ENCODE measurements at places on chromosomes 4 and X.
A peak's percentile ranks its signal among the peaks of the same experiment; 100 is the strongest.

GRCh38 chr4:55547466-55547770 lies 709 bp upstream of the CLOCK start:
- DNase-seq: no peak

- no peak for DNase-seq
Observed at GRCh38 chr4:105107095-105107856, 39.4 kb upstream of the TET2 start.

GRCh38 chrX:113548308-113549015 lies 707.8 kb upstream of the AMOT start:
- no peak for DNase-seq

DNA sequence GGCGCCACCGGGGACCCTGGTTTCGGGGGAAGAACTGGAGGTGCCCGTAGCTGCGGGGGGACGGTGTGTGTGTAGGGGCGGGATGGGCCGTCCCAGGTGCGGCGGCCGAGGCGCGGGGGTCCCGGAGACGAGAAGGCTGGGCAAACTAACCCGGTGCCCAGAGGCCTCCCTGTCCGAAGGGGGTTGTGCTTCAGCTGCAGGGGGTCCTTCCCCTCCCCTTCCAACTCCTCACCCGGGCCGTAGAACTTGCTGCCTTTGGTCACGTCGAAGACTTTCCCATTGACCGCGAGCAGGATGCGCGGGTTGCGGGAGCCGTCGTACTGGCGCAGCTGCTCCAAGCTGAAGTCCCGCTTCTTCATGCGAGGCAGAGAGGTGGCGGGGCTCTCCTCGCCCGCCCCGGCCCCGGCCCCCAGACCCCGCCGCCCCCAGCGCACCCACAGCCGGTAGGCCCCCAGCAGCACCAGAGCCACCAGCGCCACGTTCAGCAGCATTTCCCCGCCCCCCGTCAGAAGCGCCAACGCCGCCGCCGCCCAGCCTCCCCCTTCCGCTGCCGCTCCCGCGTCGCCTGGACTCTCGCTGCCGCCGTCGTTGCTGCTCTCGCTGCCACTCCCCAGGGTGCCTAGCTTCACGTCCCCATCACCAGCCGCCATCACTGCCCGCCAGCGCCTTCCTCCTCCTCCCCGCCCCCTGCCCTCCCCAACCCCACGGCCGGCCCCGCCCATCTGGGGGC lies at the start of gene PGRMC2:
Gene PGRMC2, minus strand, starts transcription at position 673 of the 730 bp plus-strand sequence. Its CDS starts 23 bp downstream, at position 650.
- peak; percentile 51 for DNase-seq

DNA sequence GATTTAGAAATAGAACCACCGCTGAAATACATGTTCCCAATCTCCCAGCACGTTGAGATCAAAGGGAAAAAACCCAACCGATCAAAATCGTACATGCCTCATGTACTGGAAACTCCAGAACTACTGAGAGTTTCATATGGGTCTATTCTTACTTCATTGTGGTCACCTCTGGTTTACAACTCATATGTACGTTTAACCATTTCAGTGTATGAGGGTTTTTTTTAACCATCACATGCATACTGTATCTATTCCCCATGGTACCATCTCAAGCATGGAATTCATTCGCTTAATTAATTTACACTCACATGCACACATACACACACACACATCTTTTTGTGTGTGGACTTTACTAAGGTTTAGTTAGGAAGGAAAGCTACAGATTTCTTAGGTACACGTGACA lies 46.0 kb upstream of the CLNK start:
- DNase-seq: no peak

GRCh38 chr4:39936565-39937418 lies 40.9 kb downstream of the PDS5A start:
- no peak for DNase-seq

GRCh38 chrX:47179221-47179927 lies 14.3 kb upstream of the UBA1 start:
- DNase-seq: peak; percentile 15

- DNase-seq: no peak
Observed at GRCh38 chr4:118772767-118773428, 63.0 kb downstream of the SEC24D start.

- no peak for DNase-seq
Observed at GRCh38 chr4:153274967-153275366, 69.5 kb upstream of the MND1 start.

- no peak for DNase-seq
Observed at GRCh38 chr4:128009428-128009827, 44.2 kb downstream of the ABHD18 start.

- DNase-seq: peak; percentile 86
Observed at GRCh38 chrX:13051529-13052172, 7.2 kb upstream of the FAM9C start.

GRCh38 chr4:47873877-47874541 lies 36.1 kb upstream of the CORIN start:
- DNase-seq: no peak

GRCh38 chrX:39840581-39841093 lies 257.1 kb downstream of the BCOR start:
- no peak for DNase-seq

GRCh38 chr4:94406668-94407437 lies 44.9 kb upstream of the PDLIM5 start:
- peak; percentile 88 for DNase-seq

- peak; percentile 80 for DNase-seq
Observed at GRCh38 chrX:54182864-54183613, at the start of gene FAM120C. Gene FAM120C, minus strand, starts transcription at chrX:54183254. Its CDS starts 56 bp downstream, at chrX:54183198.

DNA sequence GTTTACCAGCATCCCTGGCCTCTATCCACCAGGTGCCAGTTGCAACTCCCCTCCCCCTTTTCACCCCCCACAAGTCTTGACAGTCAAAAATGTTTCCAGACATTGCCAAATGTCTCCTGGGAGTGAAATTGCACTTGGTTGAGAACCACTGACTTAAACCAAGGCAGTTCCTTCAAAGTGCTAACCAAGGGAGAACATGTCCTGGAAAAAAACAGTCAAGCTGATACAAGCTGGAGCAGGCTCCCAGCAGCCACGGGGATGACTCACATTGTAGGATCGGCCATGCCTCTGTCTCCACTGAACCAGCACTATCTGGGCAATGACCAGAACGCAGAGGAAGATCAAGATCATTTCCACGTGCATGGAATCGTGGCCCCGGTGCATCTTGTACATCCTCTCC lies 11.4 kb downstream of the RNF175 start:
- DNase-seq: peak; percentile 48

- DNase-seq: no peak
Observed at GRCh38 chr4:156230176-156230575, 276.5 kb upstream of the CTSO start.

DNA sequence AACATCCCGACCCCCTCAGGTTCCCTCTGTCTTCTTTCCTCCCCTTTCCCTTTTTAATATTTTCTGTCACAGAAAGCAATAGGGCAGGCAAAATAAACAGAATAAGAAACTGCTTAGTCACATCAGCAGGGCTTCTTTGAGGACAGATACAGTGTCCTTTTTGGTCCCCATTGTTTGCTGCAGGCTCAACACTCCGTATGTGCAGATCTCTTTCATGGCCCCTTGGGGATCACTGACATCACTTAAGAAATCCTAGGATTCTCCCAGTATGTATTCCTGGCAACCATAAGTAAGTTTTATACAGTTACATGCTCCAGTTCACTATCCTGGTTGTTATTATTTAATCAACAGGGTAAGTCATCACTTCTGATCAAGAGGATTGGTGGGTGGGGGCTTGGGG lies 448.0 kb downstream of the NKX6-1 start:
- no peak for DNase-seq

GRCh38 chr4:22473268-22473667 lies 42.6 kb downstream of the ADGRA3 start:
- DNase-seq: peak; percentile 42

- DNase-seq: no peak
Observed at GRCh38 chrX:47480576-47480975, 2.4 kb downstream of the ZNF41 start.

DNA sequence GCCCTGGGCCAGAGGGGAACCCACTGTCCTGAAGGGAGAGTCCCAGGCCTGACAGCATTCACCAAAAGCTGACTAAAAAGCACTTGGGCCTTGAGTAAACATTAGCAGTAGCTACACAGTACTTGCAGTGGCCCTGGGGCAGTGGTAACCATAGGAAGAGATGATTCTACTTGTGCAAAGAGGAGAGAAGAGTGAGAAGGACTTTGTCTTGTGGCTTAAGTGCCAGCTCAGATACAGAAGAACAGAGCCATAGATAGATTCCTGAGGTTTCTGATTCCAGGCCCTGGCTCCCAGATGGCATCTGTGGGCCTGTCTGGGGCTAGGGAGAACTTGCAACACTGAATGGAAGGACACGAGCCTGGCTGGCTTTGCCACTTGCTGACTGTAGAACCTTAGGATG lies 100.5 kb downstream of the PTCHD1 start:
- DNase-seq: no peak

DNA sequence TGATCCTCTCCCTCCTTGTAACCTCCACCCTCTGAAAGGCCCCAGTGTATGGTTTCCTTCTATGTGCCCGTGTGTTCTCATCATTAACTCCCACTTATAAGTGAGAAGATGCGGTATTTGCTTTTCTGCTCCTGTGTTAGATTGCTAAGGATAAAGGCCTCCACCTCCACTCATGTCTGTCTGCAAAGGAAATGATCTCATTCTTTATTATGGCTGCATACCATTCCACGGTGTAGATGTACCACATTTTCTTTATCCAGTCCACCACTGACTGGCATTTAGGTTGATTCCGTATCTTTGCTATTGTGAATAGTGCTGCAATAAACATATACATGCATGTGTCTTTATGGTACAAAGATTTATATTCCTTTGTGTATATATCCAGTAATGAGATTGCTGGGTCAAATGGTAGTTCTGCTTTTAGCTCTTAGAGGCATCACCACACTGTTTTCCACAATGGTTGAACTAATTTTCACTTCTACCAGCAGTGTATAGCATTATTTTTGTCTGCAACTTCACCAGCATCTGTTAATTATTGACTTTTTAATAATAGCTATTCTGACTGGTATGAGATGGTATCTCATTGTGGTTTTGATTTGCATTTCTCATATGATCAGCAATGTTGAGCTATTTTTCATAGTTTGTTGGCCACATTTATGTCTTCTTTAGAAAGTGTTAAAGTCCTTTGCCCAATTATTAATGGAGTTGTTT lies 1030.9 kb downstream of the FSTL5 start:
- no peak for DNase-seq

GRCh38 chr4:183830438-183830985 lies 74.6 kb upstream of the STOX2 start:
- DNase-seq: peak; percentile 19

GRCh38 chrX:427812-428725 lies 41.4 kb upstream of the PPP2R3B start:
- DNase-seq: peak; percentile 12

GRCh38 chr4:34108391-34108790 lies 2135.9 kb downstream of the ARAP2 start:
- DNase-seq: no peak

DNA sequence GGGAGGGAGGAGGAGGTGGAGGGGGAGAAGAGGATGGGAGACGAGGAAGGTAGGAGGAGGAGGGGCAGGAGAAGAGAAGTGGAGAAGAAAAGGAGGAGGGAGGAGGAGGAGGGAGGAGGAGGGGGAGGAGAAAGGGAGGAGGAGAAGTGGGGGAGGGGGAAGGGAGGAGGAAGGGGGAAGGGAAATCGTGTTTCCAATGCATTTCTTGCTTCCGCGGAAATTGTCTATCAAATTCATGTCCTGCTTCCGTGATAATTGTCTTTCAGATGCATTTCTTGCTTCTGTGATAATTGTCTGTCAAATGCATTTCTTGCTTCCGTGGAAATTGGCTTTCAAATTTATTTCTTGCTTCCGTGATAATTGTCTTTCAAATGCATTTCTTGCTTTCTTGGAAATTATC lies 43.3 kb downstream of the CRLF2 start:
- DNase-seq: no peak

DNA sequence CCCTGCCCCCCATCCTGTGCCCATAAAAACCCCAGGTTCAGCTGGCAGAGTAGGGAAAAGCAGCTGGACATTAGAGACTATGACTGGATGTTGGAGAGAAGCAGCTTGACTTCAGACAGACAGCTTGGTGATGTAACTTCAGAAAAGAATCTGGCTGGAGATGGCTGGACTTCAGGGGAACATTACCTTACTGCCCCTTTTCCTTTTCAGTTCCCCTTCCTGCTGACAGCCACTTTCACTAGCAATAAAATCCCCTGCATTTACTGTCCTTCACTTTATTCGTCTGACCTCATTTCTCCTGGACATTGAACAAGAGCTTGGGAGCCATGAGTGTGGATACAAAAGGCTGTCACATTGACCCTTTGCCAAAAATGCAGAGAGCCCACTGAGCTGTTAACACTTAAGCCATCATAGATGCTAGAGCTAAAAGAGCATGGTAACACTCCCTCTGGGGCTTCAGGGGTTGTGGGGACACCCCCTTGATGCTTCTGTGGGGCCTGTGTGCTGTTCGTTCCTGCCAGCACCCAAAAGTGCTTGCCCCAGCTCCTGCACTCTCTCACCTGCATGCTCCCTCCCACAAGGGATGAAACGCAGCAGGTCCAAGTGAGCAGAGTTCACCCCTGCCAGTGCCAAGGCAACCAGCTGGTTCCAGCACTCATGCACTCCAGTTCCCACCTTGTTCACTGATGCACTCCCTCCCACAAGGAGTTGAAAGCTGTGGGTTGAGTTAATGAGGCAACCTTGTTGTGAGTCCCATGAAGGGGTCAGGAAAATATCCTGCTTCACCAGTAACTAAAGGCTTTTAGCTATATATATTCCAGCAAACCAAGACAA lies 263.8 kb upstream of the NDST3 start:
- DNase-seq: no peak

GRCh38 chr4:154294652-154295350 lies 196.8 kb downstream of the DCHS2 start:
- DNase-seq: no peak

- no peak for DNase-seq
Observed at GRCh38 chr4:73703320-73703719, 37.0 kb upstream of the CXCL8 start.

- DNase-seq: no peak
Observed at GRCh38 chr4:145406970-145407369, 74.7 kb upstream of the SMAD1 start.

DNA sequence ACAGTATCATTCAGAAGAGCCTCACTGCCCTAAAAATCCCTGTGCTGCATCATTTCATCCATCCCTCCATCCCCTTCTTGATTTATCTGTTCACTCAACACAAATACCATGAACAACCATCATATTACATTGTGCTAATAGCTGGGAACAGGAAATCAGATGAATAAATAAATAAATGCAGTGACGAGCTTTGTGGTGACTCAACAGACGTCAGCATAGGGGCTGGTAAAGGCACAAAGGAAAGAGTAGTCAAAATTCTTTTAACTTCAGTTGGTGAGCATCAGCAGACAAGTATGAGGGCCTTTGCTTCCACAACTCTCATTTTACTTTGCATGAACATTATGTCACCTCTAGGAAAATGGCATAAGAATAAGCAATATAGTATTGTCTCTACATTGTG lies 65.5 kb downstream of the EDNRA start:
- peak; percentile 94 for DNase-seq

- DNase-seq: peak; percentile 68
Observed at GRCh38 chr4:142405021-142405694, 440.9 kb downstream of the INPP4B start.

DNA sequence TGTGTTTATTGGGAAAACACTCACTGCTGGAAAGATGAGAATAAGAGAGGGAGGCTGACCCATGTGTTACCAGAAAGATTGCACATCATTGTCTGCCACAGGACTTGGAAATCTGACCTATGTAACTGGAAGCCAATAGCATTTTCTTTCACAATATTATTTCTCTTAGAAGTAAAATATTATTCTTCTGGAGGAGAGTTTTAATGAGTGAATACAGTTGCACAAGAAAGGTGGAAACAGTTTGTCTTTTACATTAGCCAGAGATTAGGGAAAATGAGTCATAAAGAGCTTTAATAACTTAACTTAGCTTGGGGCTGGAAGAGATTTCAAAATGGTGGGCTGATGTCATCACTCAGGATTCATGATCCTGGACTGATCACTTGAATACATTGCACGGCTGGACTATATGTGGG lies 31.5 kb upstream of the LNX1 start:
- DNase-seq: no peak
